ENCODE measurements at places on chromosomes 2 and 18. TPM values are rescaled to one million over a fixed set of nuclear protein-coding genes. Genes with fewer than 3 reads are reported as not detected.

DNA sequence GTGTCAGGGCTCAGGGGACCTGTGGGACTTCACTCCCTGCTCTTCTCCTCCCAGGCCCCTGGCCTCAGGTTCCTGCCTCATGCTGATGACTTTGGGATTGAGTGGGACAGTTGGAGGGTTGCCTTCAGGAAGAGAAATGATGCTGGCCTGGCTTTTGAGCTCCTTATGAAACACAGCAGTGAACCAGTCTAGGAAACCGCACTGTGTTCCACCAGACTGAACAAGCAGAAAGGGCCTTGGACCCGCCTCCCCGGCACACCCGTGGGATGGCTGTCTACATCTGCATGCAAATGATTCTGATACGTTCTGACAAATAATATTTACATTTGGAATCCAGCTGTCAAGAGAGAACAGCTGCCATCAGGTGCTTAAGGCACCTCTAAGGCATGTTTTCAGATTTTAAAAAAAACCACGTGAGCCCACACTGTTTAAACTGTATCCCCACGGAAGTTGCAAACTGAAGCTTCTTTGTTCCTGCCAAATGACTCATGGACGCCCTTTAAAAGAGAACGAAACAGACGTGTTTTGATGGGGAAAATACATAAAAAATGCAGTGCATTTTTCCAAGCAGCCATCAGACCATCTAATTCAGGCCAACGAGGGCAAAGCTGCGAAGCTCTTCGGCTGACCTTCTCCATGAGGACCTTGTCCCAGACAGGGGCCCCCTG is 27.6 kb upstream of the ASAP2 start:
- DNase-seq: peak; percentile 91

Gene CCDC141
- not detected for total RNA-seq

Gene ATAD2B
- total RNA-seq: 2.2 TPM

Gene MSTN
- 0.03 TPM for total RNA-seq

DNA sequence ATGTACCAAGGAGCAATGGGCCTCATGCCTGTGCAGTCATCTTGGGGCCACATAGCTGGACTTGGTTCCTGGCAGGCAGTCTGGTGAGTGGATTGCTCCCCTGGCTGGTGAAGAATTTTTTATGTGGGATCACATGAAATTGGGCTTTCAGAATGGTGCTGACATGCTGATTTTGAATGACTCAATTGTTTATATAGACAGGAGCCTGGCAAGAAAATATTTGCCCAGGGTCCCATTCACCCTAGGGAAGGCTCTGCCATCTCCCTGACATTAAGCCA is 266.9 kb downstream of the DYSF start:
- DNase-seq: no peak

Measured in HT1080 (cell line).